ENCODE measurements at places on chromosomes 2 and 18.

- no peak for DNase-seq
Measured at GRCh38 chr2:103464831-103465230, 703.0 kb downstream of the TMEM182 start.

GRCh38 chr2:45889053-45889452 is 237.6 kb downstream of the PRKCE start:
- no peak for DNase-seq

- DNase-seq: no peak
Measured at GRCh38 chr2:67572721-67573435, 175.7 kb downstream of the ETAA1 start.

GRCh38 chr2:219452361-219453317 is 18.0 kb downstream of the SPEG start:
- no peak for DNase-seq

DNA sequence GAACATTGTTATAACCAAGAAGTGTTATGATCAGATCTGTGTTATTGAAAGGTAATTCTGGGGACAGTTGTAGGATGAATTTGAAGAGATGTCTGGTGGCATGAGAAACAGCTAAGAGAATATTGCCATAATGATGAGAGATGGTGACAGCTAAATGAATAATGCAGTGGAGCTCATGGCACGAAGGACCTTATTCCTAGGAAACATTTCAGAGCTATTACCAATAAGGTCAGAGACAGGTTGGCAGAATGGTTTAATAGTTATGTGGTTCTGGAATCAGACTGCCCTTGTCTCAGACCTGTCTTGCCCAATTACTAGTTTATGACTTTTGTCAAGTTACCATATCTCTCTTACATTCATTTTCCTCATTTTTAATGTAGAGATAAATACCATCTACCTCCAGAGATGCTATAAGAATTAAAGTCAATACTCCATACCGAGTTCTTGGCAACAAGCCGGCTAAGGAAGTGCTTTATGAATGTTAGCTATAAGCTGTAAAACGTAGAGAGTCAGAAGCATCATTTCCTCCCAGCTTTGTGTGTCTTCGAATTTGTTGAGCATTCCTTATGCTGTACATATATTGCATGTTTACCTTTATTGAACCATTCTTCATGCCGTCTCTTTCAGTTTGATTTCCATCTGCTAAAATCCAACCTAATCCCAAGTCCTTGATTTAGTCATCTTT is 73.6 kb upstream of the COL5A2 start:
- no peak for DNase-seq

- DNase-seq: no peak
Measured at GRCh38 chr2:100818003-100818605, 1.8 kb upstream of the NPAS2 start.

DNA sequence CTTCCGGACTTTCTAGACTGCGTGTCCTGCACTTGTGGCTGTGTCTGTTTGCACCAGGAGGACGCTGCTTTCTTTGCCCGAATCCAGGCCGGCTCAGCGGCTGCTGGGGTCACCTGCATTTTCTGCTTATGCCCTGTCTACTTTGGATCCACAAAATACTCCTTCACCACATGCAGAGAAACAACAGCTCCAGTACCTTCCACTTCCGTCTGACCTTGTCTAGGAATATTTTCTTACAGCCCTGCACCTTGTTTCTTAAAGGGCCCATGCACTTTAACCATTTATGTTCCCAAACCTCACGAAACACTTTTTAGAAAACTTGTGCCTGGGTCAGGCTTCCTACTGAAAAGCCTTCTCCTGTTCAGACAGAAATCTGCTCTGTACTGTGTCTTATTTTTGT is 129.4 kb upstream of the NCK2 start:
- no peak for DNase-seq

DNA sequence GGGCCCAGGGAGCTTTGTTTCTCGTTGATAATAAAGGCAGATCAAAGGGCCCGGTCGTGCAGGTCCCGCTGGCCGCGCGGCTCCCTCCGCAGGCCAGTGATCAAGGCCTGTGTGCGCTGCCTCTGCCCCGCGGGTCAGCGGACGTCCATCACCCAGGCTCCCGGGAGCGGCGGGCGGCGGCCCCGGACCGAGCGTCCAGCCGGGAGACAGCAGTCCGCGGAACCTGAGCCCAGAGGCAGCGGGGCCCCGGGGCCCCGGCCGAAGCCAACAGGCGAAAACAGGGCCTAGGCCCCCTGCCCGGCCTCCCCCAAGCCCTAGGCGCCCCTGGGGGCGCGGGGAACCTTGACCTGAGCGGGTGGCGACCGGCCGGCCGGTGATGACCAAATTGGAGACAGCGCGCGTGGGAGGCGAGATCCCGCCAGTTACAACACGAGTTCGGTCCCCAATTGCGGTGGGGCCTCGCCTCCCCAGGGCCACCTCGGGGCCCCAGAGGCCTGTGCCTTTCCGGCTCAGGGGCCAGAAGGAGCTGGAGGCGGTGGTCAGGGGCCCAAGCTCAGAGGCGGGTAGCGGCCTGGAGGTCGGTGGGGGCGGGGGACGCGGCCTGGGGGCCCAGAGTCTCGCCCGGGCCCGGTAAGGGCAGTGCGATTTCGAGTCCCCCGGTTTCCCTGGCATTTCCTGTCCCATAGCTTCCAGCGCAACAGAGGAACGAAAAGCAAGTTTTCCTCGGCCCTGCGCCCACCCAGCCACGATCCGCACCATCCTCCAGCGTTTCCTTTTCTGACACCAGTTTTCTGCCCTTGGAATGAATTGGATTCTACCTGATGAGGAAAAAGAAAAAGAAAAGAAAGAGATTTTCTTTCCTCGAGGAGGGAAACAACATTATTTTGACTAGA is 5.9 kb downstream of the SP9 start:
- DNase-seq: no peak

DNA sequence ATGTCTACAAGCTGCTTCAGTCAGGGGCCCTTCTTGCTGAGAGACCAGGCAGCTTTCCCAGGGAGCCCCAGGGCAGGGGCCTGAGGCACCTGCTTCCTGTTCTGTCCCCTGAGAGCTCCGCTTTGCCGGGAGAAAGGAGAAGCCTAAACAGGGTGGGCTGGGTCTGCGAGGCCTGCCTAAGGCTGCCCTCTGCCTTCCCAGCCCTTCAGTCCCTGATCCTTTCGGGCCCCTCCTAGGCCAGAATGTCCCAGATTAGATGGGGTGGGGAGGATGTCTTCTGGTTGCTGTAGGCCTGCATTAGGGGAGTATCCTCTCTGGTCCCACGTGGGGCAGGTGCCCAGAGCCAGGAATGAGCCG is 72.4 kb downstream of the TGOLN2 start:
- DNase-seq: no peak

GRCh38 chr2:53583583-53583982 is 184.0 kb upstream of the CHAC2 start:
- no peak for DNase-seq

- DNase-seq: no peak
Measured at GRCh38 chr18:54626779-54627178, 35.7 kb downstream of the DYNAP start.

GRCh38 chr18:47870605-47871004 is 59.9 kb downstream of the SMAD2 start:
- no peak for DNase-seq

DNA sequence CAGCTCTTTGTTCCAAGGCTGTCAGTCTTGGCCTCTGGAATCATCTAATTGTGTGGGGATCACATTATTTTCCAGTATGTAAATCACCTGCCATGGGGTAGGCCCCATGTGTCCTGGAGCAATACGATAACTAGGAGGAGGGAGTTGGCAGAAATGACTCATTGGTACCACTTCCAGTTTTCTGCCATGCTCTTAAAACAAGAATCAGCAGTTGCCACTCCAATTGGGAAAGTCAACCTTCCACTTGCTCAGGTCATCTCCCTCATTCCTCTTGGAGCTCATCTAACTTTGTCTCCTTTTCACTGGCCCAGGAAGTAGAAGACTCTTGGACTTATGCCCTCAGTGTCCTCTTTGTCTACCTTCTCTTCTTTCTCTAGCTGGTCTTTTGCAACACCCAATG is 487.0 kb downstream of the SLC4A3 start:
- DNase-seq: no peak

GRCh38 chr2:6325616-6326015 is 540.1 kb downstream of the CMPK2 start:
- no peak for DNase-seq

DNA sequence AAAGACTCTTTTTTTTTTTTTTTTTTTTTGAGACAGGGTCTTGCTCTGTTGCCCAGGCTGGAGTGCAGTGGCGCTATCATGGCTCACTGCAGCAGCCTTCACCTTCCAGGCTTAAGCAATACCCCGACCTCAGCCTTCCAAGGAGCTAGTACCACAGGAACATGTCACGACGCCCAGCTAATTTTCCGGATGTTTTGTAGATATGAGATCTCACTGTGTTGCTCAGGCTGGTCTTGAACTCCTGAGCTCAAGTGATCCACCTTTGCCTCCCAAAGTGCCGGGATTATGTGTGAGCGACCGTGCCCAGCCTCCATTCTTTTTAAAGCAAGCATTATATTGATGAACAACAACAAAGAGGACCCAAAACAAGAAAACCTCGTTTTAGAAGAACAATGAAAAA is 307.1 kb upstream of the ID2 start:
- no peak for DNase-seq

GRCh38 chr2:150162241-150162942 is 325.1 kb downstream of the RND3 start:
- no peak for DNase-seq

GRCh38 chr2:105405291-105405690 is 6.4 kb upstream of the FHL2 start:
- DNase-seq: no peak

GRCh38 chr18:5503740-5504139 is 40.1 kb downstream of the EPB41L3 start:
- DNase-seq: no peak

GRCh38 chr2:19993731-19994130 is 3.8 kb upstream of the WDR35 start:
- no peak for DNase-seq

DNA sequence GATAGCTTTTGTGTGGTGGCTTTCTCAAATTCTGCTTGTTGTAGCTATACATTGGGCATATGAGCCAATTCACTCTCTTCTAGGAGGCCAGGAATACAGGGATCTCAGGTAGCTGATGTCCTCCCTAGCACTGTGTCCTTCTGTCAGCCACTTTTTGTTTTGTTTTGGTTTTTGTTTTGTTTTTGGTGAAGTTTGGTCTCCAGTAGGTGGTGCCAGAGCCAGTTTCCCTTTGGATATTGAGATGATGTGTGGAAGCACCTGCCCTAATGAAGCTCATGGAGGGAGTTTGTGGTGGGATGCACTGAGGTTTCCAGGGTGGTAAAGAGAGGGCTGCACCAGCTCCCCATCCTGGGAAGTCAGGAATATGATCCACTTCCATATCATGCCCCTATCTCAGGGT is 100.5 kb upstream of the VWC2L start:
- no peak for DNase-seq

DNA sequence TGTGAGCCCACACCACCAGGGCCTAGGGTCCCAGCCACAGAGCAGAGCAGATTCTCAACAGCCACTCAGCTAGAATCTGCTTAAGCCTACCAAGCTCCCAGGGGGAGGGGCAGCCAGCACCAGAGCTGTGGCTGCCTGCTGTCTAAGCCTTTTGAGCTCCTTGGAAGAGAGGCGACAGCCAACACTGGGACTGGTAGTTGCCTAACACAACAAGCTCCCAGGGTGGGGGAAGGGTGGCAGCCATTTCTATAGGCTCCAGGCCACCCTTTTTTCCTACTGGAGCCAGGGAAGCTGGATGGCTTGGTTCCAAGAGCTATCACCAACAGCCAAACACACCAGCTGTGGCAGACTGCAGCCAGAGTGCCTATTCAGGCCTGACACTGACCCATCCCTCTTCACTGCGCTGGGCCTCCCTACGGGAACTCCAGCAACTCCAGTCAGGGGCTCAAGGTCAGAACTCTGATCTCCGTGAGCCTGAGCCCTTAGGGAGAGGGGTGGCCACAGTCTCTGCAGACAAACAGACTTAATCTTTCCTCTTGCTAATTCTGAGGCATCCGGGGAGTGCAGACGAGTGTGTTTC is 1824.3 kb upstream of the CELF4 start:
- no peak for DNase-seq

- DNase-seq: no peak
Measured at GRCh38 chr18:33184958-33185357, 255.6 kb downstream of the CCDC178 start.

- DNase-seq: no peak
Measured at GRCh38 chr2:33131749-33132148, 185.0 kb downstream of the LTBP1 start.

GRCh38 chr2:4219101-4219500 is 515.7 kb downstream of the DCDC2C start:
- DNase-seq: no peak

DNA sequence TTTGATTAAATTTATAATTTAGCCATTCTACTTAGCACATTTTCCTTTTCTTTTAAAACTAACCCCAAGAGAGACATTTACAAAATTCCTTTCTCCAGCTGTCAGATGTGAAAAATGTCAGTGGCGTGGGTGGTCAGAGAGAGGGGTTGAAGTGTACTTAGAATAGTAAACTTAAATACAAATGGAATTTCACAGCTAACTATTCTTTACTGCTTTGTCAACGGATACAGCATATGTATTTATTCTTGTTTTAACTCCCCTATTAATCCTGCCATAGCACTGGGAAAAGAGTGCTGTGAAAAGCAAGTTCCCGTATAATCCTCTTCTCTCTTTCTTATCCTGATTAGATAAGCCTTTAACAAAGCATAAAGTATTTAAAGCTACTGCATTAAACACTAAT is 191.4 kb upstream of the CHAC2 start:
- no peak for DNase-seq
